Astrocyte of the hippocampus (primary cell): ENCODE measurements at places on chromosomes 1 and 21.

DNA sequence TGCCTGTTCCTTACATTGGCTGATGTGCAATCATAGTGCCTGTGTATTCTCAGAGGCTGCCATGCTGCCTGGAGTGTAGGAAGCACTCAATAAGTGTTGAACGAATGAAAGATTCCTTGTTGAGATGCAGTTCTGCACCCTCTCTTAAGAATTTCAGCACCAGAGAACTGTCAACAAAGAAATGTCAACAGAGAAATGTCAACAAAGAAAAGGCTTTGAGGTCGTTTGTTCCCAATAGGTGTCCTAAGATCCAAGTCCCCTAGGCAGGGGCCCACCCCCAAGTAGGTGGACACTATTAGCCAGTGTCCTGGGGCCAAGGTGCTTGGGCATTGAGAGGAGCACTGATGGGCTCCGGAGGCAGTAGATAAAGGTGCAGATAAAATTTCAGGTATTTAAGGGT lies 12.6 kb downstream of the KCND3 start:
- DNase-seq = no peak

GRCh38 chr1:160651433-160652064 lies 4.7 kb upstream of the SLAMF1 start:
- no peak for DNase-seq

DNA sequence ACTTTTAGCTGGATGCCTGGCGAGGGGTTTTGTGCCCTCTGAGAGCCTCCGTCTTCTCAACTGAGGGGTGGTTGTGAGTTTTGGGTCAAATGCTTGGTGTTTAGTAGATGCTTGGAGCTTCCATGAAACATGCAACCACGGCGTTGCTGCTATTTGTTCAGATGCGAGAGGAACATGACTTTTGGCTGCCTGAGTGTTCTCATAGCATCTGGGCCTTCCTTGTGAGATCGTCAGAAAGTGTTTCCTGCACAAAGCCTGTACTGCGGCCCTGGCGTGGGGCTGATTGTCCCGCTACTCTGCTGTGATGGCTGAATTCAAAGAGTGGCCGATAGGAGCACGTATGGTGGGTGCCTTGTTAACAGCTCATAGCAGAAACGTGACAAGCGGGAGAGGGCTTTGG lies 69.8 kb upstream of the FAM3B start:
- no peak for DNase-seq

DNA sequence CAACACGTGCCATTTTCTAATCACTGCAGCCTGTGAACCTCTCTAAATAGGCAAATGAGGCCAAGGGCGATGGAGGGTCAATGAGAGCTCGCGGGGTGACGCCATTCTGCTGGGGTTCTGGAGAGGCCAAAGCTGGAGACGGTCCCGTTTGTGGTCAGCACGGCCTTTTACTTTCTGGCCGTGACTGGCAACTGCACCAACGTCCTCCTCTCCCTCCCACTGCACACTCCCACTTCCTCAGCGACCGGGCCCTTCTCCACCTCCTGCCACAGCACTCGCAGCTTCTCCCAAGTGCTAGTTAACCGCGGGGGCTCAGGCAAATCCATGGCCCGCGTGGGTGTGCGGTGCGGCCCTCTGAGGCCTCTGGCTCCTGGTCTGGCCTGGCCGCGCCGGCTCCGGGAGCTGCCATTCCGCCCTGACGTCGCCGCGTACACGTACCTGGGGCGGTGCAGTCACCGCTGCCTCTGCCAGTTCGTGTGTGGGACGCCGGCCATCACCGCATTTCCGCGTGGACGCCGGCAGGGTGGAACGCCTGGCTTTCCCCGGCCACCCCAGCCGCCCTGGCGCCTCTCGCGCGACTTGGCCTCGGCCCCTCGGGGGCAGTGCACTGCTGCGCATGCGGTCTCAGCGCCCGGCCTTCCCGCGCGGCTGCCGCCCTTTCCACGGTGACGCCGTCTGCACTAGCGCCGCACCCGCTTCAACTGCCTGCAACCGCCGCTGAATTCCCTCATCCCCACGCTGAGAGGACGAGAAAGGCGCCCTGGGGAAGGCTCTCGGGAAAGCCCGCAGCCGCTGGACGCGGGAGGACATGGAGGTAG lies 18.2 kb downstream of the OR2C3 start:
- DNase-seq = no peak

DNA sequence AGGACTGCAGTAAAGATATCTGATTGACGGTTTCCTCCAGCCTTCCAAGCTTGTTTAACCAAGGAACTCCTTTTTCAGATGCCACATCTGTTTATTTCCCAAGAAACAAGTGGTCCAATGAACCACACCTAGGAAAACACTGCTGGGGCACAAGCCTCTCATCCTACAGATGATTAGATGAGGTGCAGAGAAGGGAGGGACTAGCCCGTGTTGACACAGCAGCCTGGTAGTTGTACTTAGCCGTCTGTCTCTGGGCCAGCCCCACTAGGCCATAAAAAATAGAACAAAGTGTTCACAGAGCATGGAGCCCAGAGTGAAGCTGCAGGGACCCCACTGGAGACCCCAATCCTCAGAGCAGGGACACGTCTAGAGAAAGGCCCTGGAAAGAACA lies 32.1 kb downstream of the LRP8 start:
- no peak for DNase-seq

GRCh38 chr1:38505944-38506343 lies 353.6 kb downstream of the RRAGC start:
- no peak for DNase-seq
